Esophagus squamous epithelium (tissue), 5 donors: ENCODE measurements at places on chromosomes 5 and 9.
A peak's percentile ranks its signal among the peaks of the same experiment; 100 is the strongest.

DNA sequence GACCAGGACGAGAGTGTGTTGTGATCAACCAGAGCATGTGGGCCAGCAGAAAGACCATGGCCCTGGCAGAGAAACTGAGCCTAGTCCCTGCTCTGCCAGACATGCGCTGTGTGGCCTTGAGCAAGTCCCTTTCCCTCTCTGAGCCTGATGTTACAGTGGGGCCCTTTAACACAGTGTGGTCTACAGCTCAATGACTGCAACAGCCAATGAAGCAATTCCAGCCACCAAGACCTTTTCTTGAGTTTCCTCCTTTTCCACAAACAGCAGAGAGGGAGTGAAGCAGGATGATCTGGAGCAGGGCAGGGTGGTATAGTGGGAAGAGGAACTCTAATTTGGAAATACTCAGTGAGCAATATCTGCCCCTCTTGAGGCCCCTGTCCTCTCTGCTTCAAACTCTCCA is 25.8 kb upstream of the ARSI start:
- DNase-seq = no peak

DNA sequence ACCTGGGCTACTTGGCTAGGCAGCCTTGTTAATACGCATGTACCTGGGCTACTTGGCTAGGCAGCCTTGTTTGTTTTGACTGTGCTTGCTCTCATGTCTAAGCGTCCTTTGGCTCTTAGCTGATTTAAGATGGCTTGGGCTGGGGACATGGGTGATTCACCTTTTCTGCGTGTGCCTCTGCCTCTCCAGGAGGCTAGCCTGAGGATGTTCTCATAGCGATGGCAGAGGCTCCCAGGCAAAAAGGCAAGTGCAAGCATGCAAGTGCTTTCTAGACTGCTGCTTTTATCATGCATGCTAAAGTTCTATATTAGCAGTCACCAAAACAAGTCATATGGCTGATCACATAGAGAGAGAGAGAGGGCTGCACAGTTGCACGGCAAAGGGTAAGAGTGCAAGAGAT is 300.5 kb downstream of the IRX1 start:
- DNase-seq = no peak

- no peak for DNase-seq
These were observed 92.1 kb downstream of the DAB2IP start for GRCh38 chr9:121743441-121744001.

GRCh38 chr5:136766456-136766855 is 401.1 kb upstream of the TRPC7 start:
- no peak for DNase-seq

- no peak for DNase-seq
These were observed 381.4 kb downstream of the ACTL7B start for GRCh38 chr9:108474356-108474755.

DNA sequence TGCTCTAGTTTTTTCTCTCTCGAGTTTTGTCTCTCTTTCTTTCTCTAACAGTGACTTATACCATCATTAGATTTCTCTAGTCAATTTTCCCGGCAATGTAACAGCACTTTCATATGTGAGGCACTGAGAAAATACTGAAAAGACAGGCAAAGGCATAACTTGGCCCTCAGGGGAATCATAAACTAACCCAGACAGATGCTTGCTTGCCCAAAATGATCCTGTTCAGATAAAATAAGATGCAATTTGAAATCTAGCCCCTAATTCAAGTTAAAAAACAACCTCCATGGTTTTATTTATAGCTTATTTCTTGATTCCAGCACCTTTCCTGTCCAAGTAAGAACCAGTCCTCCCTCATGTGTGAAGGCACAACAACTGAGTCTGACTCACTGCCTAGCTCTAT is 294.6 kb downstream of the GAS1 start:
- no peak for DNase-seq

DNA sequence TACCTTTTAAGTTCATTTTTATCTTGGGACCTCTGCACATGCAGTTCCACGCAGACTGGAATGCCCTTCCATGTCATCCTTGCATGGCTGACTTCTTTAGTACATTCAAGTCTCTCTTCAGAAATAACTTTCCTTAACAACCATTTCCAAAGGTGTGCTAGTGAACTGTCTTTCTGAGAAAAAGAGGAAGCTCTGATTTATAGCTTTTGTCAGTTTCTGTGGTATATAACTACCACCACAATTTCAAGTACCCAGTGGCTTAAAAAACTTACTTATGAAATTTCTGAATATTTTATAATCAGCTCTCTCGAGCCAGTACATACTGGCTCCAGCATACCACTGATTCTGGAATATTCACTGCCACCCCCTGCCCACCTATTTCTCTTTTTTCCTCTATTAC is 1613.8 kb downstream of the MAT2B start:
- DNase-seq = no peak

DNA sequence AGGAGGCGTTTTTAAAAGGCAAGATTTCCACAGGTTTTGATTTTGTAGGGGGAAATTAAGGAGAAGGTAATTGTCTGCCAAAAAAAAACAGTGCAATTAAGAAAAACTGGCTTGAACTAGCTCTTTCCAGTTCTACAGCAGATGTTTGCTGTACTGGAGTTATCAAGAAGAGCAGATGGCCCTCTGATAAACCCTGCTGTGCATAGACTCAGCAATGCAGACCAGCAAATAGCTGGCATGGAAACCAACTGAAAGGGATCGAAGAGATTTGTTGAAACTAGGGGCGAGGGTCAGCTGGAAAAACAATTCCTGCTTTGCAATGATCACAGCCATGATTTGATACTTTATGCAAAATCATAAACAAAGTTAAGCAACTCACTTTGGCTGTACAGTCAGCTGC is 17.8 kb upstream of the BHMT start:
- DNase-seq = no peak

DNA sequence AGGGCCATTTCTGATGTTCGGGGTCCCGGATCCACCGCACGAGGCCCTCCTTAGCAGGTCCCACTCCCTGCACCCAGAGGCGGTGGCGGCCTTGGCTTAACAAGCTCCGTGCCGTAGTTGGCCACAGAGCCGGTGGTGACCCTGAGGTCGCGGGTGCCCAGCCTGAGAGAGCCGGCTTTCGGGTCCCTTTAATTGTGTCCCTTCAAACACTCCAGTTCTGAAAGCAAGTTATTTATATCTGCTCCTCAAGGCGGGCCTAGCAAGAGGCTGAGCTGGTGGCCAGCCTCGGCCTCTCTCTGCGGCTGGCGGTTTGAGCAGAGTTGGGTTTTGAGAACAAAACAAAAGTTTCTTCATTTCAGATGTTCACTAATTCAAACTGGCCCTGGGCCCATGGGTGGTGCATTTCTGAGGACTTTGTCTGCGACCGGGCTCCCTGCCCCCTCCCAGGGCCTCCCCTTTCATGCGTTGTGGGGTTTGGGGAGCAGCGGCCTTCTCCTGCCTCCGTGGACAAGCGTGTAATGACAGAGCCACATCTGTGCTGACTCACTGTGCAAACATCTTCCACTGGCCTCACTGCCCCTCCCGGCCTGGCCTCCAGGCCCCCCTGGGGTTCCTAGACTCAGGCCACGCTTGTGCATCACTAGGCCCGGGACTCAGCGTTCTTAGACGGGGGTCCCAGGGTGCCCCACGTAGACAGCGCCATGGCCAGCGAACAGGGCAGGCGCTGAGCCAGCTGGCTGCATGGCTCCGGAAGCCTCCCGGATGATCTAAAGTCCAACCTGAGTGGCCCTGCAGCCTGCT is 49.4 kb upstream of the COL5A1 start:
- no peak for DNase-seq

DNA sequence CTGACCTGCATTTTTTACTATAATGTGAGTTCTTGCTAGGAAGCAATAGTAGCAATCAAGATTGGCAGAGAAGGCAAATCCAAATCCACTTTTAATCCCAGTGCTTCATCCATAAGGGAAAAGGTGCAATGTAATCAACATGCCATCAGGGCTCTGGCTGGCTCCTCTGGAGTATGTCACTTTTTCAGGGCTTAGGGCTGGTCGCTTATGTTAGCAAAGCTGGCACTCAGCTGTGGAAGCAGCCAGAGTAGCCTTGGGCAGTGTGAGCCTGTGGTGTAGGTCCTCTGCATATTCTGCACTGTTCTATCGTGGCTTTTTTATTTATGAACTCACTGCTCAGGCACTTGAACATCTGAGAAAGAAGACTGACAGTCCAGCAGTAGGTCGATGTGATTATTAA is 16.1 kb downstream of the ACTBL2 start:
- no peak for DNase-seq

GRCh38 chr9:1018121-1018520 is 32.0 kb upstream of the DMRT2 start:
- DNase-seq = no peak

GRCh38 chr5:41681840-41682239 is 171.4 kb upstream of the PLCXD3 start:
- no peak for DNase-seq

GRCh38 chr5:95102080-95102479 is 182.8 kb downstream of the MCTP1 start:
- DNase-seq = no peak

GRCh38 chr5:147484708-147485020 is 25.2 kb downstream of the DPYSL3 start:
- DNase-seq = no peak

GRCh38 chr9:4415281-4415680 is 75.0 kb upstream of the SLC1A1 start:
- no peak for DNase-seq

GRCh38 chr9:120791161-120791560 is 2.1 kb downstream of the FBXW2 start:
- no peak for DNase-seq

GRCh38 chr5:180590543-180591310 is 572 bp downstream of the SCGB3A1 start:
- DNase-seq = no peak

- DNase-seq = peak; percentile 46
These were observed at the start of gene DOCK8 for GRCh38 chr9:214648-215493. TSS of gene DOCK8 (plus strand) at chr9:214865. CDS start at chr9:214977, 112 bp downstream.
